Placental epithelial cell (primary cell): ENCODE measurements at places on chromosomes 4 and X. TPM values are rescaled to one million over a fixed set of nuclear protein-coding genes. Genes with fewer than 3 reads are reported as not detected.

Gene TMPRSS11B
- 1.2 and 1.4 TPM in 2 replicates for total RNA-seq

Gene SLC39A8
- total RNA-seq, result 30.2 and 43.1 TPM in 2 replicates

Gene BCOR
- 34.5 and 49.3 TPM in 2 replicates for total RNA-seq

Gene NDNF
- under 0.01 TPM in 1 of 2 replicates, not detected in the other for total RNA-seq

Gene PNCK
- total RNA-seq, result 5.1 TPM in 1 of 2 replicates, not detected in the other
